Heart left ventricle (tissue), 16 donors: ENCODE measurements at places on chromosomes 16 and 17. TPM values are rescaled to one million over a fixed set of nuclear protein-coding genes. Genes with fewer than 3 reads are reported as not detected.

Gene PRSS27
- 0.25 TPM for polyA plus RNA-seq

Gene TEX19
- polyA plus RNA-seq, result not detected

Gene KRT32
- not detected for polyA plus RNA-seq

Gene CACNG3
- polyA plus RNA-seq, result not detected

Gene ZKSCAN2
- polyA plus RNA-seq, result 1.7 TPM

Gene PLXDC1
- polyA plus RNA-seq, result 13.3 TPM

Gene TUBG2
- polyA plus RNA-seq, result 8.6 TPM

Gene CDH11
- 1.4 TPM for polyA plus RNA-seq

Gene MYH3
- polyA plus RNA-seq, result 0.57 TPM

Gene PIRT
- polyA plus RNA-seq, result not detected

Gene RPRML
- 0.15 TPM for polyA plus RNA-seq

Gene HBQ1
- polyA plus RNA-seq, result not detected

Gene DPH1
- polyA plus RNA-seq, result 23.4 TPM

Gene RNF222
- polyA plus RNA-seq, result not detected

Gene DLX4
- 0.03 TPM for polyA plus RNA-seq

GRCh38 chr17:6086603-6087400 lies 16.6 kb downstream of the WSCD1 start:
- no peaks in the 10 kb centered on the region for H3K4me1 ChIP-seq
- H3K4me3 ChIP-seq, result no peak overlapping the region
- H3K27me3 ChIP-seq, result no peaks in the 10 kb centered on the region

GRCh38 chr17:82065193-82065637 lies 389 bp downstream of the DUS1L start:
- peaks cover 18% of the 10 kb centered on the region for H3K4me1 ChIP-seq
- H3K4me3 ChIP-seq, result peak overlapping the region; percentile 93
- H3K27me3 ChIP-seq, result no peaks in the 10 kb centered on the region
- DNase-seq, result peak; percentile 33
- H3K36me3 ChIP-seq, result peaks cover 12% of the 10 kb centered on the region
- peak overlapping the region; percentile 62 for H3K27ac ChIP-seq

- H3K36me3 ChIP-seq, result no peaks in the 10 kb centered on the region
- H3K4me1 ChIP-seq, result no peaks in the 10 kb centered on the region
Observed at GRCh38 chr16:8581831-8582580, 8.3 kb downstream of the TMEM114 start.

- peak overlapping the region; percentile 96 for H3K4me3 ChIP-seq
- peak overlapping the region; percentile 90 for H3K27ac ChIP-seq
- no peaks in the 10 kb centered on the region for H3K27me3 ChIP-seq
- H3K4me1 ChIP-seq, result peaks cover 15% of the 10 kb centered on the region
- DNase-seq, result no peak
Observed at GRCh38 chr16:67873435-67874370, 851 bp downstream of the EDC4 start.

GRCh38 chr16:64321881-64322280 lies 800.0 kb downstream of the CDH11 start:
- no peak overlapping the region for H3K27ac ChIP-seq
- no peak overlapping the region for H3K4me3 ChIP-seq
- DNase-seq, result no peak
- no peaks in the 10 kb centered on the region for H3K4me1 ChIP-seq

DNA sequence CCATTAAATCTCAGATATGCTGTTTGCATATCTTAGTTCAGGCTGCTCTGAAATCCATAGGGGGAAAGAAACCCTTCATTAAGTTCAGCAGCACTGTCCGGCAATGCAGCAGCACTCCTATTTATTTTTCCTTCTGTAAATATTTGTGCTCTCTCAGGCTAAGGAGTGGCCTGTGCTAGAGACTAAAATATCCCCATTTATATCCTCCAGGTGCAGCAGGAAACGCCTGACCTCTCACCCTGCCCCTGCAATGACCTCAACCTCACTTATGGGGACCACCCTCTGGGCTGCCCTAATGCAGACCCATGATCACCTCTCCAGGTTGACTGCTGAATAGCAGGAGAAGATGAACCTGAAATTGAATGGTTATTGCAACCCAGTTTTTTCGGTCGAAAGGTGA lies 165.0 kb upstream of the ELAC2 start:
- no peaks in the 10 kb centered on the region for H3K27me3 ChIP-seq
- no peak overlapping the region for H3K27ac ChIP-seq
- H3K4me3 ChIP-seq, result no peak overlapping the region
- DNase-seq, result no peak

GRCh38 chr17:4109449-4109848 lies 33.4 kb downstream of the ZZEF1 start:
- no peak overlapping the region for H3K4me3 ChIP-seq
- H3K27me3 ChIP-seq, result no peaks in the 10 kb centered on the region
- peaks cover 100% of the 10 kb centered on the region for H3K36me3 ChIP-seq
- no peaks in the 10 kb centered on the region for H3K4me1 ChIP-seq
- no peak for DNase-seq

GRCh38 chr16:86176462-86176861 lies 277.5 kb downstream of the IRF8 start:
- H3K27ac ChIP-seq, result no peak overlapping the region
- no peaks in the 10 kb centered on the region for H3K36me3 ChIP-seq

GRCh38 chr16:48054881-48055601 lies 100.8 kb downstream of the ABCC12 start:
- H3K36me3 ChIP-seq, result no peaks in the 10 kb centered on the region
- H3K27me3 ChIP-seq, result no peaks in the 10 kb centered on the region
- H3K4me1 ChIP-seq, result peaks cover 6% of the 10 kb centered on the region
- no peak for DNase-seq

- no peaks in the 10 kb centered on the region for H3K36me3 ChIP-seq
- H3K27ac ChIP-seq, result no peak overlapping the region
- H3K4me3 ChIP-seq, result no peak overlapping the region
- no peaks in the 10 kb centered on the region for H3K27me3 ChIP-seq
Observed at GRCh38 chr17:2102931-2103809, 48.3 kb downstream of the HIC1 start.

- no peaks in the 10 kb centered on the region for H3K27me3 ChIP-seq
- H3K4me1 ChIP-seq, result no peaks in the 10 kb centered on the region
- H3K36me3 ChIP-seq, result no peaks in the 10 kb centered on the region
- no peak within 1 kb of the TSS for H3K4me3 ChIP-seq
Observed at GRCh38 chr16:2829501-2830354, at the start of gene ZG16B. Gene ZG16B, plus strand, starts transcription at chr16:2830303. Its CDS starts 139 bp downstream, at chr16:2830442.

GRCh38 chr16:2712546-2712945 lies 7.5 kb downstream of the PRSS27 start:
- peaks cover 21% of the 10 kb centered on the region for H3K36me3 ChIP-seq
- peaks cover 12% of the 10 kb centered on the region for H3K4me1 ChIP-seq
- H3K27ac ChIP-seq, result no peak overlapping the region
- H3K27me3 ChIP-seq, result no peaks in the 10 kb centered on the region

DNA sequence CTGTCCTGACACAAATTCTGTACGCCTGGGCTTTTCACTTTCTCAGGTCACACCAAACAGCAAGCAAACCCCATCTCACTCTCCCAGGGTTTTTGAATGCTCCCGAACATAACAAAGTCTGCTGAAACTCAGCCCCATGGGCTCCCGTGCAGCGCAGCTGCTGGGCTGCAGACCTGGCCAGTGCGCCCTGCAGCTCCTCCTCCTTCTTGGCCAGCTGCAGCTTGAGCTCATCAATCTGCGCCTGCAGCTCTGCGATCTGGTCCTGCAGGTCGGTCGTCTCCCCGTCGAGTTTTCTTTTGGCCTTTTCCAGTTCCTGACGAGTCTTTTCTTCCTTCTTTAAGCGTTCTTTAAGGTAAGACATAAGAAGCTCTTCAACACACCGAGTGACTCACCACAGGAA lies 70.5 kb downstream of the NDEL1 start:
- no peaks in the 10 kb centered on the region for H3K27me3 ChIP-seq
- no peak overlapping the region for H3K27ac ChIP-seq
- peaks cover 13% of the 10 kb centered on the region for H3K4me1 ChIP-seq
- no peak overlapping the region for H3K4me3 ChIP-seq
- DNase-seq, result no peak
- H3K36me3 ChIP-seq, result peaks cover 74% of the 10 kb centered on the region

- H3K36me3 ChIP-seq, result no peaks in the 10 kb centered on the region
- no peaks in the 10 kb centered on the region for H3K27me3 ChIP-seq
- H3K27ac ChIP-seq, result no peak overlapping the region
Observed at GRCh38 chr16:87006021-87006420, 311.2 kb downstream of the C16orf95 start.

GRCh38 chr16:57186872-57187854 lies 1.0 kb downstream of the RSPRY1 start:
- no peaks in the 10 kb centered on the region for H3K27me3 ChIP-seq
- H3K4me3 ChIP-seq, result peak overlapping the region; percentile 93
- DNase-seq, result no peak
- H3K27ac ChIP-seq, result peak overlapping the region; percentile 97
- H3K4me1 ChIP-seq, result peaks cover 21% of the 10 kb centered on the region
- peaks cover 5% of the 10 kb centered on the region for H3K36me3 ChIP-seq

DNA sequence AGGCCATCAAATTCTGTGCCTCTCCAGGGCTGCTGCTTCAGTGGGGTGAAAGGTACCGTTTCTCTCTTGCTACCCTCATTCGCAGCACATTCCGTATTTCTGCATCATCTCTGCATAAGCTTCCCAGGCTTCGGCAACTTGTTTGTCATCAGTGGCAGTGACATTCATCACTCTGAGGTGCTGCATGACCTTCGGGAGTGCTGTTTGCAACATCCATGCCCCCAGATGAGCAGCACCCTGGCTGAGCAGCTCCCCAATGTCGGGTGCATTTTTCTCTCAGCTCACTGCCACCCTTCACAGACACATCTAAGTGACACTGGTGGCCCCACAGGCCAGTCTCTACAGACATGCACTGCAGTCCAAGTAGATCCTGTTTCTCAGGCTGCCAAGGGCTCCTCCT lies 3.8 kb downstream of the CREBBP start:
- peaks cover 46% of the 10 kb centered on the region for H3K4me1 ChIP-seq
- no peak overlapping the region for H3K27ac ChIP-seq
- peak; percentile 36 for DNase-seq
- H3K27me3 ChIP-seq, result no peaks in the 10 kb centered on the region

- peak overlapping the region; percentile 91 for H3K4me3 ChIP-seq
- H3K4me1 ChIP-seq, result peaks cover 51% of the 10 kb centered on the region
- peak overlapping the region; percentile 83 for H3K27ac ChIP-seq
Observed at GRCh38 chr16:21159281-21159951, 942 bp downstream of the LDAF1 start.

- no peaks in the 10 kb centered on the region for H3K36me3 ChIP-seq
- H3K27ac ChIP-seq, result peak overlapping the region; percentile 52
- no peak for DNase-seq
- H3K27me3 ChIP-seq, result no peaks in the 10 kb centered on the region
Observed at GRCh38 chr17:57577751-57578607, 167.1 kb downstream of the CCDC182 start.

- peaks cover 68% of the 10 kb centered on the region for H3K27me3 ChIP-seq
- peak overlapping the region; percentile 34 for H3K4me3 ChIP-seq
- H3K36me3 ChIP-seq, result no peaks in the 10 kb centered on the region
- DNase-seq, result no peak
- H3K4me1 ChIP-seq, result no peaks in the 10 kb centered on the region
- peak overlapping the region; percentile 58 for H3K27ac ChIP-seq
Observed at GRCh38 chr17:39867084-39867879, 720 bp upstream of the ZPBP2 start.
